Posterior vena cava (tissue), 2 donors: ENCODE measurements at places on chromosomes 3 and 15. TPM values are rescaled to one million over a fixed set of nuclear protein-coding genes. Genes with fewer than 3 reads are reported as not detected.

NUTM1 gene
- total RNA-seq = not detected

- DNase-seq = no peak
Measured at GRCh38 chr3:67686069-67686468, 31.7 kb upstream of the SUCLG2 start.

DNA sequence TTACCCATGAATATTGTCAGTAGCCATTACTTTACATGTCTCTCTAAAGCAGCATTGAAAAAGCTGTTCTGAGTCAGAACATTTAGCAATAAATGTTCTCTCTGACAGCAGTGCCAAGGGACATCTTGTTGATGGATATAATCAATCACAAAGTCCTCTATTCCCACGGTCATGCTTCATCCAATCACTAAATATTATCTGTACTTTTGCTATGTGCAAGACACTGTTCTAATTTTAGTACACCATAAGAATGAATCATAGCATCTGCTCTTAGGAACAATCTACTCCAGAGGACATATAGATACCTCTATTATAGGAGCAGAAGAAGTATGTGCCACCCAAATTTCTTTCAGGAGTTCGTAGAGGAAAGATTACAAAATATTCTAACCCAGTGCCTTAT, 142.5 kb upstream of the MBNL1 start:
- DNase-seq = no peak

- no peak for DNase-seq
Measured at GRCh38 chr3:186787642-186788481, 4.5 kb downstream of the EIF4A2 start.
